ENCODE measurements at places on chromosomes 1 and 21. TPM values are rescaled to one million over a fixed set of nuclear protein-coding genes. Genes with fewer than 3 reads are reported as not detected.

- no peak for DNase-seq
These were observed 55.3 kb upstream of the HNRNPU start for GRCh38 chr1:244919320-244920282.

GRCh38 chr1:59220356-59220755 is 76.5 kb upstream of the FGGY start:
- no peak for DNase-seq

- DNase-seq, result no peak
These were observed 33.9 kb downstream of the APP start for GRCh38 chr21:26136671-26137070.

- DNase-seq, result no peak
These were observed 673 bp downstream of the PIK3C2B start for GRCh38 chr1:204493984-204494280.

GRCh38 chr1:87941337-87941946 is 612.8 kb downstream of the LMO4 start:
- no peak for DNase-seq

DNA sequence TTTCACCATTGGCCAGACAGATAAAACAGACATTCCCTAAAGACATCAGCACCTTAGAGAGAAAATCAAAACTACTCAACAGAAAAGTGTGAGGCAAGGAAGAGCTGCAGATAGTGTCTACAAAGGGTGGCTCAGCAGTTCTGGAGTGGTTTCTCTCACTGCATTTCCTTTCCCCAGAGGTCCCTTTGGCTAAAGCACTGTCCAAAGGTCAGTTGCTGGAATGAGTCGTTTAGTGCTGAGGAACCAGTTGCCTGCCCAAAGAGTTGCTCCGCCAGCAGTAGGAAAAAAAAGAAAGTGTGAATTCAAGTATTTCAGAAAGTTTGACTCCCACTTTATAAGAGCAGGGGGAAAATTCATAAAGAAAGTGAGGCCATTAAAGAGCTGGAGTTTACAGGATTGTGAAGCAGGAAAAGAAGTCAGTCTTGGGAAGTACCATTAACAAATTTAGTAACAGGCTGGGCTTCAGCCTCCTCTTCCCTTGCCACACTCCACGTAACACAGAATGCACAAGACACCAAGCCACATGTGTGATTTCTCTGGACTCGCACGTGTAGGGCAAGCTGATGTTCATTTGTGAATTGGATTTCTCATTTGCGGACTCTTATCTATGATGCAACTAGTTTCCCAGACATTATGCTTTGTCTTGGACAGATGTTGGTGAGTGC is 122.2 kb downstream of the RUNX1 start:
- DNase-seq, result no peak

DNA sequence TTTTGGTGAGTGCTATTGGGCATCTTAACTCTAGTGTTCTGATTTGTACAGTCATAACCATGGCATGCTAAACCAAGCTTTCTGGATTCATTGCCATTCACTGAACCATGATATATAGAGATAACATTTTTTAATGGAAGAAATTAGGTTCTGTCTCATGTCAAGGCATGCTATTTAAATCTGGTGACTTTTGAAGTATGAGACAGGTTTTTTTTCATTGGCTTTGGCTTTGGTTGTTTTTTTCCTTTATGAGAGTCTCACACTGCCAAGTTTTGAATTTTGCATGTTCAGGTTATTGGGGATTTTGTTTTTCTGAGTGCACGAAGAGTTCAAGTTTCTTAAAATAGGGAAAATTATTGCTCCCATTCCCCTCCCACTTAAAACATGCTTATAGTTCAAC is 141.3 kb upstream of the ADAMTS5 start:
- DNase-seq, result no peak

DNA sequence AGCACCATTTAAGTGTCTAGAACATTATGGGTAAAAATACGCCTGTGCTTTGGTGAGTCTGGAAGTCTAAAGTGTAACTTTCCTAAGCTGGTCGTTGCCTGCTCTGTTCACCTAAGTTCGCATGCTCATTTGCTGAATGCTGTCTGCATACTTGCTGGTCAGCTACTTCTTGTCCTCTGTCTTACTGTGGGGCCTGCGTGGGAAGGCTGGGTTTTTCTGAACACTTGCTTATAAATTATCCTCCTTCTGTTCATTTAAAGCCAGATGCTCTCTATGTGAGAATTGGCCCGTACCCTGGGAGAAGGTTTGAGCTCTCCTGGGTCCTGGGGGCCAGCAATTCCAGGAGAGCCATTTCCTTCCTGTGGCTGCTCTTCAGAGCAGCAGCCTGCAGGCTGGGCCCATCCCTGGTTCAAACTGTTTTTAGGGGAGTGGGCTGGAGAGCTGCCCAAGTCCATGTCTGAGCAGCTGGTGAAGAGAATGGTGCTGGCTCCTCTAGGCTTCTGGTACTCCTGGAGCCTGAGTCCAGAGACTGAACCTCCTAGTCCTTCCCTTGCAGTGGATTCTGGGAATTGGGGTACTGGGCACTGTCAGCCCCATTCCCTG is 75.7 kb downstream of the GALNT2 start:
- DNase-seq, result no peak

DNA sequence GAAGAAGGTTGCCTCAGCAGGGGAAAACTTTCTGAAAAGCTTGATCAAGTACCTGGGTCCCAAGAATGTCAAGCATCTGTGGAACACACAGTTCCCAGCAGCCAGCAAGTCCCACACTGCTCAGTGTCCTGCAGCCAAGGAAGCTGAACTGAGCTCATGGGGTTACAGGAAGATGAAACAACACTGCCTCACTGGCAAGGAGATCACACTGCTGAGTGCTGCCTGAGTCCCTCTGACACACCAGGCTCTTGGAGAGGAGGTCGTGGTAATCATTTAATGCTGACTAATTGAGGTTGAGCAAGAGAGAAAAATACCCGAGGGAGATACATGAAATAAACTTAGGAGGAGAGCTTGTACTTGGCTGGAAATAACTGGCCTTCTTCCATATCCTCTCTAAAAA is 75.2 kb downstream of the MPZL1 start:
- DNase-seq, result peak; percentile 82

DNA sequence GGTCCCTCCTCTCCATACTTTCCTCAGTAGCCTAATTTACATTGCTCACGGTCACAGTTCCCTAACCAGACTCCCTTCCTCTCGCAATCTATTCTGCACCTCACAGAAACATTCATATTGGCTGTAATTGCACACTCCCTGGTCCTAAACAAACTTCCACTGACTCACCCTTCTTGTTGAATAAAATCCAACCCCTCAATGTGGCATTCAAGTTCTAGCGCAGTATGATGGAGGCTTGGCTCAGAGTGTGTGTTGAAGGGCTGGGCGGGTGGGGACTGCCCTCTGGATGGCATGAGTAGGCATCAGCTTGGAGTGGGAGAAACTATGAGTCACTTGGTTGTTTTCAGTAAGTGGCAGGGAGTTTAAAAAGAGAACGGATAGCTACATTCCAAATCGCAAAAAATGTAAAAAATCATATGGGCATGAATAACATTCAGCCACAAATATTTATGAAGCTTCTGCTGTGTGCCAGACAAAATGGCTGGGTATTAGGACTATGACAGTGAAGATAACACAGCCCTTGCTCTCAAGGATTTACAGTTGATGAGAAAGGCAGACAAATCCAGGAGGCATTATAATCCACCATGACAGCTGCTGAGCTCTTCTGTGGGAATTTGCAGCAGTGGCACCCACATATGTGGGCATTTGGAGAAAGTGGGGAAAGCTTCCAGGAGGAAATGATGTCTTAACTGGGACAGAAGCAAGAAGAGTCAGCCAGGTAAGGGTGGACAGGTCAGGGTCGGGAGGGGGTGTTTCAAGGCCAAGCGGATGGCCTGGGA is 42.2 kb upstream of the LYST start:
- no peak for DNase-seq

GRCh38 chr1:82398357-82398756 is 597.6 kb downstream of the ADGRL2 start:
- peak; percentile 70 for DNase-seq

DNA sequence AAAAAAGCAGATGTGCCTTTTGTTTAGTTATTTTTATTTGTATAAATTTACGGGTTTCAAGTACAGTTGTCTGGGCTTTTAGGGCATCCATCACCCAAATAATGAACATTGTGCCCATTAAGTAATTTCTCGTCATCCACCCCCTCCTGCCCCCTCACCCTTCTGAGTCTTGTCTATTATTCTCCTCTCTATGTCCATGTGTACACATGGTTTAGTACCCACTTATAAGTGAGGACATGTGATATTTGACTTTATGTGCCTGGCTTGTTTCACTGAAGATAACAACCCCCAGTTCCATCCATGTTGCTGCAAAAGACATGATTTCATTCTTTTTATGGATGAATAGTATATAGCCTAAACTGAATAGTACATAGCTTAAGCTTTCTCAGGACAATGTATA is 189.2 kb downstream of the ZP4 start:
- no peak for DNase-seq

DNA sequence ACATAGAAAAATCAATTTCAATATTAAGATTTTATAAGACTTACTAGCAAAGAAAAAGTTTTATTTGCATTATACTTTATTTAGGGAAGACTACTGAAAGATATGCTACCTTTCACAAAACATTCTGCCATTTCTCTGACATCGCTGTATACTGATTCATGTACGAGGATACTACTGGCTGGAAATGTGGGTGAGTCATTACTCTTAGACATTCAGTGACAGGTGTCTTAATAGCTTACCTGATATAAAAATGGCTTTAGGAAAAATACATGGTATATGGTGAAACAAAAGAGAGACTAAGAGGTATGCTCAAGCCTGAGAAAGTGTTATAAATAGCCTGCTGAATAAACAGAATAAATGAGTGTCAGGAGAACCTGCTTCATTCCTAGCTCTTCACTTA is 73.0 kb upstream of the EXO1 start:
- DNase-seq, result no peak

- DNase-seq, result no peak
These were observed 13.6 kb downstream of the IGSF21 start for GRCh38 chr1:18121072-18121820.

DNA sequence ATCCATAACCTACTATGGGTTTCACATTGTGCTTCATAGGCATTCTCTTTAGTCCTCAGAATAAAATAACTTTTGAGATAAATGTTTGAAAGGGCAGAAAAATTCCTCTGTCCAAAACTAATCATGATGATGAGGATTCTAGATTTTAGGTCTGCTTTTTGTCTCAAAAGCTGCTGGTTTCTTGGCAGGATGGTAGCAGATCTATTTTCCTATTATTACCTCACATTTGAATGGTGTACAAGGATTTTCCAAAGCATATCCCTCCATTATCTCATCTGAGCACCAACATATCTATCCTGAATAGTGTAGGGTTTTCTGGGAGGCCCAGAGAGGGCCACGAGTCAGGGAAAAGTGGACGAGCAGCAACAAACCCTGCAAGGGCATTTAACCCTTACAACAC is 201.9 kb downstream of the PLPP3 start:
- DNase-seq, result no peak

DNA sequence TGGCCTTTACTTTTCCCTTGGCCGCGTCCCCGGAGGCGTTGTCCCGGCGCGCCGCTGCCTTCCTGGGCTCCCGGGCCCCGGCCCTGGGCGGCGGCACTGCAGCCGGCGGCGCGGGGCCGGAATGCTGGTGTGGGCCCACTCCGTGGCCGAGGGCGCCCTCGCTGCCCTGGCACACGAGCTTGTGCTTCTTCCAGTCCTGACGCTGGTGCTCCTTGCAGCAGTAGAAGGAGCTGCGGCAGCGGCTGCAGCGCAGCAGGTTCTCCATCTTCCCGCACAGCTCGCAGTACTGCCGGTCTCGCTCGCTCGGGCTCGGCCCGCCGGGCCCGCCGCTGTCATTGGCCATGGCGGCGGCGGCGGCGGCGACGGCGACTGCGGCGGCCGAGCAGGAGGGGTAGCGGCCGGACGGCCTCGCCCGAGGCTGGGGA is 529 bp downstream of the EGLN1 start:
- peak; percentile 66 for DNase-seq

DNA sequence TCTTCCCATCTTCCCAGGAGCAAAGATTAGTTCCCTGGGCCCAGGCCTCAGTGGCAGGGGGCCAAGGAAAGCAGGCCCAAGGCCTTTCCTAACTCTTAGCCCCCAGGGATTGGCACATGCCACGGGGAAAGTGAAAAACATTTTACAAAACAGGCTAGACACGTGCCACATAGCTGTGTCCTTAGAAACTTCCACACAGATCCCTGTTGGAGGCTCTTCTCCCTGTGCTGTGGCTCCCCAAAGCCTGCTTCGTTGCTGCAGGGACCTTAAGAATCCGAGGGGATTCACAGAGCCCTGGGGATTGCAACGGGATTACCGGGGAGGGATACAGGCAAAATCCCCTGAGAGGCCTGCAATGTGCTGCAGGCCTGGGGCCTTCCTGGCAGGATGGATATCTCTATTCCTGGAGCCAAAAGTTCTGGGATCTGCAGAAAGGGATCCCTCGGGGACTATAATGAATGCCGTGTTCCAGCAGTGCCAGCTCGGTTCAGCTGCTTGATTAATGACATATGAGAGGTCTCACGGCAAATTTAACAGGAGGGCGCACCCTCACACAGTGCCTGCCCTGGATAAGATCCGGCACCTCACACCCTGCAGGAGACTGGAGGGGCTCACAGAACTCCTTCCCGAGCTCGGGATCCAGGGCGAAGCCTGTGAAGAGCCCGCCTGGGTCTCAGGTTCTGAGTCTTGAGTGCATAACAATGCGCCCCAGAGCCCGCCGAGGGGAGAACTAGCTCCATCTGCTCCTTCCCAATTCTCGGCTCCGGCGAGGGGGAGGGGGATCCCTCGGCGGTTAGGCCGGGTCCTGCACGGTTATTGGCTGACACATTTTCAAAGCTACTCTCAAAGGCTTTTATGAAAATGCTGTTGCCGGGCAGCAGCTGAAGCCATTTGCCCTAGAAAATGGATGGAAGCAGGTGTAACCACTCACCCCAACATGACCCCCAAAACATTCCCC is 15.3 kb upstream of the RGS8 start:
- no peak for DNase-seq

- no peak for DNase-seq
These were observed 49.7 kb downstream of the RASSF5 start for GRCh38 chr1:206556750-206557635.

Gene OPTC
- total RNA-seq, result not detected

Gene PRAMEF7
- not detected for total RNA-seq

Gene NMNAT2
- total RNA-seq, result 0.51 TPM

Gene TRIM46
- total RNA-seq, result 1.8 TPM

Gene C8A
- not detected for total RNA-seq

Gene CD34
- total RNA-seq, result 19.8 TPM

Gene MED8
- total RNA-seq, result 36.7 TPM

Gene METTL13
- 29.1 TPM for total RNA-seq

Gene ZBTB37
- total RNA-seq, result 2.1 TPM

Gene LRIG2
- 10.5 TPM for total RNA-seq

Gene ALG14
- total RNA-seq, result 1.5 TPM

Gene DCDC2B
- total RNA-seq, result not detected

Gene ADAMTS1
- total RNA-seq, result 10.1 TPM
